Caco-2 (cell line): ENCODE measurements at places on chromosomes 5 and 9. TPM values are rescaled to one million over a fixed set of nuclear protein-coding genes. Genes with fewer than 3 reads are reported as not detected.

DNA sequence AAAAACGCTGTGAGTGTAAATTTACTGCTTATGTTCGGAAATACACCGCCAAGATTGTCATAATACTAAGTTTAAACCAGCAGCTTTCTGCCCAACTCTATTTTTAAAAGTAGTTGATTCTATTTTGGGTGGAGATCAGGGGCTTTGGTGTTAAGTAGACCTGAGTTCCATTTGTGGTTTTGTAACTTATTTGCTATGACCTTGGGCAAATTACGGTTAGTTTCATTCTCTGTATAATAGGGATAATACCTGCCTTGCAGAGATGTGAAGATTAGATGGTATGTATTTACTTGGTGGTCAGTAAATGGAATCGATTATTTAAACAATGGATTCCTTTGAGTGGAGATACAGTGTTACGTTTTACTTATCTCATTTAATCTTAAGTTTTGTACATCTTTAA, 1.6 kb downstream of the RAD23B start:
- H3K4me1 ChIP-seq, result peaks cover 50% of the 10 kb centered on the region
- peak overlapping the region; percentile 78 for H3K4me3 ChIP-seq
- no peaks in the 10 kb centered on the region for H3K36me3 ChIP-seq
- no peak for DNase-seq

GRCh38 chr9:71765693-71766092, 2.6 kb downstream of the CEMIP2 start:
- H3K27me3 ChIP-seq, result no peaks in the 10 kb centered on the region
- H3K27ac ChIP-seq, result no peak overlapping the region
- no peak overlapping the region for H3K4me3 ChIP-seq
- peaks cover 5% of the 10 kb centered on the region; the same call in 1 of the 2 replicates for H3K4me1 ChIP-seq
- no peak for DNase-seq

DNA sequence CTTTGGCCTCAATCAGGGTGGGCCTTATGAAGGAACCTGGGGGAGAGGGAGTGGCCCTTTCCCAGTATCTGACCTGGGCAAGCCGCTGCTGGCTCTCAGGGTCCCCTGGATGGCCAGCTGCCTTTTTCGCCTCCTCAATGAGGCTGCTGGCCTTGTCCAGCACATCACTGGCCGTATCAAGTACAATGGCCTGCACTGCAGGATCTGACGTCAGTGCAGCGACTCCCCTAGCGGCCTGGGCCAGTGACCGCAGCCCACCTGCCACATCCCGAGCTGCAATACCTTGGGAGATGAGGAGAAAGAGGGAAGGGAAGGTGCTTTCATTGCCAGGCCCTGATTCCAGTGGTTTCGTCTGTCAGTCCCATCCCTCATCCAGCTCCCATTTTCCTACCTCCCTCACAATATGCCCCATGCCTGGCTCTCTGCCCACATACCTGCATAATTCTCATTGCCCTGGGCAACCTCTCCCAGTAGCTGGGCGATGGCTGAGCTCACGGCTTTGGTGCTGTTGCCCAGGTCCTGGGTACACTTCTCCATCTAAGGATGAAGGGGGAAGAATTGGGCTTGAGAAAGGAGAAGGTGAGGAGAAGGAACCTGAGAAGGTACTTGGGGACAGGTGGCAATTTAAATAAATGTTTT, 19.1 kb downstream of the TLN1 start:
- H3K4me1 ChIP-seq, result no peaks in the 10 kb centered on the region
- no peak overlapping the region for H3K27ac ChIP-seq
- H3K36me3 ChIP-seq, result peaks cover 7% of the 10 kb centered on the region

DNA sequence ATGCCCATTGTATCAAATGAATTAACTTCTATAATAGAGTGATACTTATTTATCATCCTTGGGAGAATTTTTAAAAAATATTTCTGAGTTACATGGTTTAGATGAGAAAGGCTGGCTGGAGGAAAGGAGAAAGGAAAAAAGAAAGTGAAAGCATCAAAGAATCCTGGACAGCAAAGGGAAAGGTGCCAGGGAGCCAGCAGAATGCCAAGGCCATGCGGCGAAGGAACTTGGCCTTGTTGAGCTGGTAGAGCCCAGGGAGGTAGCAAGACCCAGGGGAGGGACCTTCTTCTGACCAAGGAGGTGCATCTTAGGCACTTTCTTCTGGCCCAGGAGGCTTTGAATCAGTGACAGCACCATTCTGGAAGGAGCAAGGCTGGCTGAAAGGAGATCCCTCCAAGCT, 240.5 kb downstream of the ENC1 start:
- H3K4me1 ChIP-seq, result peaks cover 14% of the 10 kb centered on the region
- H3K36me3 ChIP-seq, result no peaks in the 10 kb centered on the region; the same call in 1 of the 2 replicates
- H3K27ac ChIP-seq, result no peak overlapping the region

GRCh38 chr5:132378580-132378979, 9.1 kb downstream of the SLC22A5 start:
- H3K27ac ChIP-seq, result no peak overlapping the region
- no peaks in the 10 kb centered on the region for H3K27me3 ChIP-seq
- H3K36me3 ChIP-seq, result no peaks in the 10 kb centered on the region; the same call in 1 of the 2 replicates
- no peak for DNase-seq

- H3K36me3 ChIP-seq, result no peaks in the 10 kb centered on the region
- no peak overlapping the region for H3K4me3 ChIP-seq
- no peaks in the 10 kb centered on the region for H3K27me3 ChIP-seq
- no peak overlapping the region for H3K27ac ChIP-seq
- no peak for DNase-seq
These were observed 285.1 kb downstream of the MAT2B start for GRCh38 chr5:163790497-163790896.

DNA sequence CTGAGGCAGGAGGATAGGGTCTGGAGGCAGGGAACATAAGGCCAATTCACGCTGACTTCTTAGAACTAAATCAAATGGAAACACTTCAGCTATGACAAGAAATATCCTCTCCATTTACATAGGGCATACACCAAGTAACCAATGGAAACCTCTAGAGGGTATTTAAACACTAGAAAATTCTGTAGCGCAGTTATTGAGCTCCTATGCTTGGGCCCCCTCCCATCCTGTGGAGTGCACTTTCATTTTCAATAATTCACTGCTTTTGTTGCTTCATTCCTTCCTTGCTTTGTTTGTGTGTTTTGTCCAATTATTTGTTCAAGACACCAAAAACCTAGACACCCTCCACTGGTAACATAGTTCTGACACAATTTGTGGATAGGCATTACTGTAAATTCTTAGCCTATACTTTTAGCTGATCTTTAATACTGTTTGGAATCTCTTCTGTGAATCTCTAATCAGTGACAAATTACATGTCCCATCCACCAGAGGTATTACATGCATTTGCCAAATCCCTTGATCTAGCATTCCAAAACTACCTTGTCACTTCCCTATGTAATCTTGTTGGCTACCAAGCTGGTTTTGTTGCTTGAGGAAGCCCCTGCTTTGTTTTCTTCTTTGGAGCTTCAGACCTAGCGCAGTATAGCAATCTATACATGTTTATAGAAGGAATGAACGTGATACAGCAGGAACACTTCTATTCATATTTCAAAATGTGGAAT, 61.6 kb downstream of the ST8SIA4 start:
- DNase-seq, result no peak
- H3K27ac ChIP-seq, result peak overlapping the region; percentile 9
- H3K4me1 ChIP-seq, result peaks cover 14% of the 10 kb centered on the region
- H3K27me3 ChIP-seq, result no peaks in the 10 kb centered on the region
- H3K4me3 ChIP-seq, result no peak overlapping the region
- H3K36me3 ChIP-seq, result no peaks in the 10 kb centered on the region

DNA sequence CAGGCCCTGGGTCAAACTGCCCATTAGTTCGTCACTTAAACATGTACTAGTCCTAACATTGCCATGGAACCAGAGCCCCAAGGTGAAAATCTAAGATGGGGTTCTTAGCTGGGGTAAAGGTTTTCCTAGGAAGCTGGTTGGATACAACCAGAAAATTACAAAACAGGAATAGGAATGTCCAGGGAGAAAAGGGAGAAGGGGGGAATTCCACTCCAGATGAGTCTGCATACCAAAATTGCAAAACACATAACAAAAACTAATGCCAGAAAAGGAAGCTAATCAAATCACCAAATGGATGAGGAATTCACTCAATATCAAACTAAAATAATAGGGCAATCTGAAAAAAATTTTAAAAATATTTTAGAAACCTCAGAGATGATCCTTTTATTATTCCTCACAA, 396.2 kb downstream of the EFNA5 start:
- no peak for DNase-seq
- no peak overlapping the region for H3K27ac ChIP-seq
- no peaks in the 10 kb centered on the region for H3K36me3 ChIP-seq
- no peaks in the 10 kb centered on the region for H3K27me3 ChIP-seq
- no peaks in the 10 kb centered on the region for H3K4me1 ChIP-seq

DNA sequence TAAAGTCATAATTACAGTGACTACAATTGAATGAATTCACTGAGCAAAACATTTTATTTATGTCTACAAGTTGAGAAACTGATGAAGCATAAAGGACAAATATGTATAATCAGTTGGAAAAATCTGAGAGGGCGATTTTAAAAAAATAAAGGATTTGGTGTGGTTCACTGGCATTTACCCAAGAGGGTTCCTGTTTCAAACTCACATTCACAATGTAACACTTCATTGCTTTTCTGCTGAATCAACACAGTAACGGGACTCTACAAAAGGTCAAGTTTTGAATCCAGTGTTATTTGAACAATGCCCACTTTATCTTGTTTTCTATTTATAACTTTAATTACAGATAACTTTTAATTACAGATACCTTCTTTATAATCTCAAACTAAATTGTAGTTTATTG, 138.6 kb downstream of the NUDT12 start:
- no peak overlapping the region for H3K4me3 ChIP-seq
- 0 out of 2 replicates have a peak, but pooled peaks cover 3% of the 10 kb centered on the region for H3K4me1 ChIP-seq
- H3K36me3 ChIP-seq, result no peaks in the 10 kb centered on the region
- H3K27ac ChIP-seq, result no peak overlapping the region

GRCh38 chr5:179413711-179414458, 68.6 kb upstream of the ADAMTS2 start:
- no peak overlapping the region for H3K27ac ChIP-seq
- DNase-seq, result no peak
- no peaks in the 10 kb centered on the region for H3K4me1 ChIP-seq
- H3K36me3 ChIP-seq, result no peaks in the 10 kb centered on the region
- H3K4me3 ChIP-seq, result no peak overlapping the region

ZBED3 gene
- total RNA-seq, result 38.5 and 38.8 TPM in 2 replicates
